Inflammatory macrophage (primary cell): ENCODE measurements at places on chromosomes 6 and 20.

DNA sequence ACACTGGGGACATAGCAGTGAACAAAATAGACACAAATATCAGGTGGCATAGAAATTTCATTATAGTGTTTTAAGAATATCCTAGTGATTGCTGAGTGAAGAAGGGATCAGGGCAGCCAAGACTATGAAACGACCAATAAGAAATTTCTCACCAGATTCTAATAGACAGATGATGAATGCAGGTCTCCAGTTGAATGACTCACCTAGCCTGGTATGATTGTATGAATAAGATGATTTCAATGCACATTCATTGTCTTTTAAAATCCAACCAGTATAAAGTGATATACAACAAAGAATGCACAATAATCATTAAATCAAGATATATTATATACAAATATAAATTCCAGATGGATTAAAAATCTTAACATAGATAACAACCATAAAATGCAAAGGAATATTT lies 124.5 kb upstream of the TENT5A start:
- no peak for DNase-seq

DNA sequence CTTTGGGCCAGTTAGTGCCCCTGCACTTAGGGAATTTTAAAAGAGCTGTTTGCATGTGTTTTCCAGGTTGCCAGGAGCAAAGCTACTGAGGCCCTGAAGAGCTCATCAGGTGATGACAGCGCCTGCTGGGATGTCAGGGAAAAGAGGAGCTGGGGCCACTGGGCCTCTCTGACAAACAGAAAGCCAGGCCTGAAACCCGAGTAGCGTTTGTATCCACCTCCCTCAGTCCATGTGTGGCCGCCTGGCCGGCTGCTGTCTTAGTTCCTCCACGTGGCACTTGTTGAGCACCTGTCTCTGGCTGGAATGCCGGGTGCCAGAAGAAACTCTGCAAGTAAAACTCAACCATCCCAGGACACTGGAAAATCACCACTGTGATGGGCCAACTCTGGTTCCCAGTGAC lies 601.2 kb downstream of the CDH26 start:
- DNase-seq, result no peak

GRCh38 chr20:37992802-37993409 lies 40.4 kb downstream of the TTI1 start:
- DNase-seq, result peak; percentile 77

- DNase-seq, result no peak
These were observed 51.5 kb upstream of the NXT1 start for GRCh38 chr20:23298926-23299672.

GRCh38 chr6:42211726-42212125 lies 5.9 kb downstream of the MRPS10 start:
- no peak for DNase-seq

DNA sequence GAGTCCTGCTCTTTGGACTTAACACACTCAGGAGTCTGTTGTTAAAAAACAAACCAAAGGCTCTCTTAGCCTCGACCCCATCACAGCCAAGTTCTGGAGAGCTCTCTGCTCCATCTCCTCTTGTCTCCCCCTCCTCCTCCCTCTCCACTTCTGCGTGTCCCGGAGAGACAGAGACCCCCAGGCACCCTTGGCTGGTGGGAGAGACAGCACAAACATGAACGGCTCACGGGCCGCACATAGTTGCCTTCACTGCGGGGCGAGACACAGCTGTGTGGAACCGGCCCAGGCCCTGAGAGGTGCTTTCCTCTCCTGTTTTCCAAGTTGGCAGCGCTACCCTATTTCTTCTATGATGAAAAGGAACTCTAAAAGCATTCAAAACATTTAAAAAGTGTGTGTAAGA lies 23.3 kb upstream of the MYT1 start:
- no peak for DNase-seq
